ENCODE measurements at places on chromosomes 1 and 21.
A peak's percentile ranks its signal among the peaks of the same experiment; 100 is the strongest.

DNA sequence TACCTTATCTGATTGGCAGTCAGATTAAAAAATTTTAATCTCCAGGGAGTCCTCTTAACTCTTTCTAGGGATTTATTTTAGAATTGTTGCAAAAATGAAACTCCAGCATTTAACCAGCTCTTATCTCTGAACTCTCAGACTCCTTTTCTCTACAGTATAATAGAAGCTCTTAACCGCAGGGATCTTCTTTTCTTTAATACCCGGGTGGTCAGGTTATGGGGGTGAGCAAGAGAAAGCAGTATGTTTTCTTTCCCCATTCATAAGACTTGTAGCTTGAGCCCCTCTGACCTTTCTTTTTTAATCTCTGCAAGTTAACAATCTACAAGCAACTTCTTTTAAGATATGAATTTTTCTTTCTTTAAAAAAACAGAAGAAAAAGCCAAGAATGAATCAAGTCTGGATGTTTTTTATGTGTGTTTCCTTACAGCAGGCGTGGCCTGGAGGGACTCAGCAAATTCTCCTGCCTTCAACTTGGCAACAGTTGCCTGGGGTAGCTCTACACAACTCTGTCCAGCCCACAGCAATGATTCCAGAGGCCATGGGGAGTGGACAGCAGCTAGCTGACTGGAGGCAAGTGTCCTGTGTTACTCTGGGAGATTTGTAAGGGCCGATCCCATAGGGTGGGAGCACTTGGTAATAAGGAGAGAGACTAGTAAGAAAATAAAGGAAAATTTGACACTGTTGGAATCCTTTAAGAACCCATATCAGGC is 13.4 kb upstream of the OLFML3 start:
- peak; percentile 56 for DNase-seq

GRCh38 chr1:202854787-202855186 is 34.2 kb downstream of the RABIF start:
- DNase-seq, result no peak

DNA sequence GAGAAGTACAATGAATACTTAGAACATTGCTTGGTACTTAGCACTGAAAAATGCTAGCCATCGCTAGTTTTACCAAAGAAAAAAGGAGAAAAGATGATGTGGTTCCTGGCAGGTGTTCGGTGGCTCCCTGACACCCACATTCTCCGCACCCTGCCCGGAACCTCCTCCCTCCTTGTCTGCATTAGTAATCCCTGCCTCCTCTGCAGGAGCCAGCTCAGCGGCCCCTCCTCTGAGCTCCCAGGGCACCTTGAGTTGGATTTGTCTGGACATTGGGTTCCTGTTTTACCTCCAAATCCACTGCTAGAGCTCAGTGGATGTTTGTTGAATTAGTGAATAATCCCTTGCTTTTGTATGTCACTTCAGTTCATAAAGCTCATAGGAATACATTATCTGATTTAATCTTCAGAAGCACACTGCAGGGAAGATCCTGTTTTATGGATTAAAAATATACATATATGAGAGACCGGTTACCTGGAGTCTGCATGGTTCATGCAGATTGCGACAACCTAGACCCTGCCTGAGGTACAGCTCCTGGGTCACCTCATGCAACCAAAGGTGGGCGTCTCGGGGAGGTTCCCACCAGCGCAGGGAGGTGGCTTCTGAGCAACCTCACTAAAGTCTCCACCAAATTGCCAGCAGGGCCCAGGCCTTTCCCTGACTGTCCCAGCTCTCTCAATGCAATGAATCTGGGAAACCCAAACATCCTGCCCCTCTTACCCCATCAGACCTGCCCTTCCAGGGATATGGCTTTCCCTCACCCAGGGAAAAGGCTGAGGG is 24.2 kb downstream of the PCAT6 start:
- no peak for DNase-seq

DNA sequence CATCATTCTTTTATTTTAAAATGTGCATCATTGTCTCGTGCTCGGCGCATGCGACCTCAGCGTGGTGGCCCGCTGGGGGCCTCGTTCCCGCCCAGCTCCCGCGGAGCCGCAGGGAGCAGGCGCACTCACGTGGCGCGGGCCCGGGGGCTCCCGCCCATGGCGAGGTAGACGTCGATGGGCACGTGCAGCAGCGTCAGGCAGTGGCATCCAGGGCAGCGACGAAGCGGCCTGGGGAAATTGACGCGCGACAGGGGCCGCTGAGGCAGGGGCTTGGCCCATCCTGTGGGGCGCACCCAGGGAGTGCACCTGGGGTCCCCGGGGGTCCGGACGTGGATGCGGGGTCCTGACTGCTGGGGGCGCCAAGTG is 994 bp downstream of the FAM229A start:
- no peak for DNase-seq

DNA sequence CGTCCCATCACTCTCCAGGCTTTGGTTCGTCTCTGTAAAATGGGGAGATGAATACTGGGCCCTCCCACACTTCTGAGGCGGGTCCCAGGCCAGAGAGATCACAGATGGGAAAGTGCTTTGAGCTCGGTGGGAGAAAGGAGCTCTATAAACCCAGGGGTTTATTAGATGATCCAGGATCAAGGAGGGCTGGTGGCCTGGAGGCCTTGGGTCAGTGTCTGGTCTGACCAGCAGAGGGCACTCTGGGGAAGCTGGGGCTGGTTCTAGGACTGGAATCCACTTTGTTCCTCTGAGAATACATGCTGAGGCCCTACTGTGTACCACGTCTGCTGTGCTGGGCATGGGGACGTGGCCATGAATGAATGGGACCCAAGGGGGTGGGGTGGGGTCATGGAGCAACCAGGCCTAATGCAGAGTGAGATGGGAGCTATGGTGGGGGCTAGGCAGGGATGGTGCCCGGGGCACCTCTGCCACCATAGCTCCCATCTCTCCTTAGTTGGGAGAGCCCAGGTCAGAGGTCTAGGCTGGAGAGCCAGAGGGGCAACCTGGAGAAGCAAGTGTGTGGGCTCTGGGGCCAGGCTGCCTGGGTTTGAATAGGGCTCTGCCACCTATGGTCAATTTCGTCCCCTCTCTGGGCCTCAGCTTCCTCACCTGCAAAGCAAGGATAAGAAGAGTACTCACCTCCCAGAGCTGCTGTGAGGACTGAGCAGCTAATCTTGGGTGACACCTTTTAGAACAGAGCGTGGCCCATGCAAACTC is 9.0 kb upstream of the FAM131C start:
- no peak for DNase-seq

DNA sequence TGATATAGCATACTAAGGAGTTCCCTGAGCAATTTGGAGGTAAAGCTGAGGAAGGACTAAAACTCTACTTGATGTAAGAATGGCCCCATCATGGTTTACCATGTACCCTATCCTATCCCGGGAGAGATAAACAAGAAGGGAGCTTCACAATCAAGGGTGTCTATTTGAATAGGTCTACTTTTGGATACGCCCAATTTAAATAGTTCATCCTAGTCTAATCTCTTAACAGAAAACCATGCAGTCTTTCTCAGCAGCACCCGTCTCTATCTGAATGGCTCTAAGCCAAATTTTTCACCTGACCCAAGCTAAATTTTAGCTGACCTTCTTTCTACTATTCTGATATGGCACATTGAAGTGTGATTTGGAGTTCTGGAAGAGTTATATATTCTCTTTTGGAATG is 122.0 kb downstream of the TNNI3K start:
- no peak for DNase-seq

- DNase-seq, result no peak
Measured at GRCh38 chr1:208105756-208106155, 138.4 kb downstream of the PLXNA2 start.

- DNase-seq, result no peak
Measured at GRCh38 chr1:65991694-65992093, 199.0 kb downstream of the PDE4B start.

DNA sequence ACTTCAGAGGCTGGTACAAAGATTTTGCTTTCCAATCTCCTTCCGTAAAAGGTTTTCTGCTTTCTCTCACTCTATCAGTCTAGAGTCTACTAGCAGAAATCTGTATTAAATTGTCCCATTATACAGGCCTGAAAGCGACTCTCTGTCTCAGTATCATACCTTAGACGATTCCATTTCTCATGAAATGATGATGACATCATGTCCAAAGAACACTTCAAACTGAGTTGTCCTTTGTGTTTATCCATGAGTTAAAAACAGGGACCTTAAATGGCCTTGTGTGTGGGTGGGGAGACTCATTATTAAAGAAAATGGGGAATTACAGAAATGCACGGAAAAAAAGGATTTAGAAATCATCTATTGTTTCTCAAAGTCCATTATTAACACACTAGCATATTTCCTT is 21.0 kb upstream of the SLC44A3 start:
- DNase-seq, result no peak

DNA sequence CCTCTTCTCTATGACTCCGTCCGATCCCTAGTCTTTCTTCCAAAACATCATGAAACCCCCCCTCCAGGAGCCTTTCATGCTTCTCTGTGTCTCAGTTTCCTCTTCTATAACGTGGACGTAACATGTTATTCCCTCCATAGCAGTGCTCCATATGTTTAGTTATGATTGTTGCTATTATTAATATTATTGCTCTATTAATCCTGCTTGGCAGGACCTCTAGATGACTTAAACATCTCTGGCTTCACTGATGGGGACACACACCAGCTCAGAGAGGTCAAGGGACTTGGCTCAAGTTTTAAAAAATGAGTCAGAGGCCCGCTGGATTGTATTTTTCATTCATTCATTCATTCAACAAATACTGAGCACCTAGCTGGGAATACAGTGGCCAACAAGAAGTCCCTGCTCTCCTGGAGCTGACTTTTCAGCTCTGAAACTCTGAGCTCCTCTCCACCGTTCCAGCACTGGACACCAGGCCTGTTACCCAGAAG is 404 bp upstream of the CPLANE2 start:
- DNase-seq, result no peak

DNA sequence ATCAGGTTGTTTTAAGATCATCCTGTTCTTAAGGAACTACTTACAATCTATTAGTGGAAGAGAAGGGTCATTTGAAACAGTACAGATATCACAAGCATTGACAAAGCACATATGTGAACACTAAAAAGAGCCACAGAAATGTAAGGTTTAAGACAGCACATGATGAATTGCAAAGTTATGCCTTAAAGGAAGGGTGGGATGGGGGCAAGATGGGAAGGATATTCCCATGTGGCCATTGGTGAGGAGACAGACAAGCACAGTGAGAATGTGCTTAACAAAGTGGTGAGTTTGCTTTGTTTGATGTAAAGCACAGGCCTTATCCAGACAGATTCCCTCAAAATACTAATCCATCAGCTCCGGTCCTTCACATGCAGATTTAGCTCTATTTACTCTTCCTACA is 151.6 kb upstream of the IVNS1ABP start:
- DNase-seq, result no peak

DNA sequence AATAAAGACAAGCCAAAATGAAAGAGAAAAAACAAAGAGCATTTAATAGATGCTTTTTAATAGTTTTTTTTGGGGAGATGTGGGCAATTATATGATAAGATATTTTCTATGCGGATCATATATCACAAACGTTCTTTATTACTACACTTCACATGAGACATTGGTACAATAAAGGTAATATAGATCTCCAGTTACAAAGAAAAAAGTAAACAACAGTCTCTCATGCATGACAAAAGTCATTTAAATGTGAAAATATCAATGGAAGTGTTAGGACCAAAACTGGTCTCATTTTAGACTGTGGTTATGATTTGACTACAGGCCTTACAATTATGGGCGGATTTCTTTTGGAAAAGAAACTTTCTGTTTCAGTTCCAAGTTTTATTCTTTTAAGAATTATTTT is 687.0 kb downstream of the ADGRL2 start:
- DNase-seq, result no peak

GRCh38 chr1:41980827-41981653 is 62.3 kb upstream of the HIVEP3 start:
- DNase-seq, result no peak

GRCh38 chr1:1943834-1944570 is 24.9 kb upstream of the TMEM52 start:
- DNase-seq, result no peak

DNA sequence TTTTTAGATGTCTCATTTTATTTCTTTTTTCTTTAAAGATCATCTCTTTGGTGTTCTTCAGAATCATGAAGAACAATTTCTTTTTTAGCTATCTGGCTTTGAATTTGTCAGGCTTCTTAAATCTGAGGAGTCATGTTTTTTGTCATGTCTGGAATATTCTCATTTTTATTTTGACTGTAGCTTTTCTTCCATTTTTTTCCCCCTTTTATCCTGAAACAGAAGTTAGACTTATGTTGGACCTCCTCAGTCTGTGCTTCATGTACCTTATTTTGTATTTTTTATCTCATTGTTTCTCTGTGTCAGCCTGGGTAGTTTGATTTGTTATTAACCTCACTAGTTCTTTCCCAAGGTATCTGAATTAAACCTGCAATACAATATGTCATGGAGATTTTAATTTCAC is 319.2 kb upstream of the ADGRL4 start:
- DNase-seq, result no peak

DNA sequence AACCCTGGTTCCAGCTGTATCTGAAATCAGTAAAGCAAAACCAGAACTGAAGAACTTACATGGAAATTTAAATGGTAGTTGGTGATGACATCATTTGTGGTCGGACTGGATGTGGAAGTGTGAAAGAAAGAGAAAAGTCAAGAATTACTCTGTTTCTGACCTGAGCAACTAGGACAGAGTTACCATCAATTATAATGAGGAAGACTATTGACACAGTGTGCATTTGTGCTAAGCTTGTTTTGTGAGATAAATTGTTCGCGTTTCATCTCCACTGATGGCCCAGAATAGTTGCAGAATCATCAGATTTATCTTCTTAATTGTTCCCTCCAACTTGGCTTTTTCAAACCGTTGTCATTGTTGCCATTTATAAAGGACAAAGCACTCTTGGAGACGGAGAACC is 410.6 kb upstream of the DEPDC1 start:
- no peak for DNase-seq

- no peak for DNase-seq
Measured at GRCh38 chr1:44609412-44609767, 64.9 kb downstream of the TMEM53 start.

DNA sequence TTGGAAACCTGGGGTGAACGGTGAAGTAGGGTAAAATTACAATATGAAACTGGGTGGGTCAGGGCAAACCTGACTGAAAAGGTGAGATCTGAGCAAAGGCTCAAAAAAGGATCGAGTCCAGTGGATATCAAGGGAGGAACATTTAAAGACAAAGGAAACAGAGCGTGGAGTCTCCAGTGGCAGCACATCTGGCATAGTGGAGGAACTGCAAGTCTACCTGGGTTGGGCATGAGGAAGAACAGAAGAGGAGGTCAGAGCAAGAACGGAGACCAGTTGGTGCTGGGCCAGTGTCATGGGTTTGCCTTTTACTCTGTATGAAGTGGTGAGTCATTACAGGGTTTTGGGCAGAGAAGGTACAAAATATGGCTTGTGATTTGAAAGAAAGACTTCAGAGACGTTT is 163.7 kb downstream of the NTPCR start:
- peak; percentile 18 for DNase-seq

GRCh38 chr1:85182700-85183099 is 18.1 kb downstream of the SYDE2 start:
- DNase-seq, result no peak

GRCh38 chr1:22098752-22099151 is 44.1 kb downstream of the WNT4 start:
- DNase-seq, result no peak

DNA sequence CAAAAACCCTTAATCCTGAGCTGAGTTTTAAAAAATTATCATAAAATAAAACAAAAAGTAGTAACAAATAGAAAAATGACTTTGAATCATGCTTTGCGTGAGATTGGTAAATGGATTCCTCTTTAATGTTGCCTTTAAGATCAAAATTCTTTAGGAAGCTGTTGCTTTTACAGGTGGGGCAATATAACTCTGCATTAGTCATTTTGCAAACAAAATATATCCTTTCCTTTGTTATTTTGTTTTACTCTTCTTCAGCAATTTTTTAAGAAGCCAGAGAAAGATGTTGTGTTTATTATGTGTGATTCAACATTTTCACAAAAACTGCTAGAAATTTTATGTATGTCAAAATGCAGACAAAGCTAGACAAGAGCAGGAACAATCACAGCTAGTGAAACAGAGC is 50.0 kb downstream of the MARK1 start:
- DNase-seq, result no peak

Measured in stromal cell of bone marrow (primary cell).